NCI-H510A (cell line): ENCODE measurements at places on chromosomes 12 and 14.

DNA sequence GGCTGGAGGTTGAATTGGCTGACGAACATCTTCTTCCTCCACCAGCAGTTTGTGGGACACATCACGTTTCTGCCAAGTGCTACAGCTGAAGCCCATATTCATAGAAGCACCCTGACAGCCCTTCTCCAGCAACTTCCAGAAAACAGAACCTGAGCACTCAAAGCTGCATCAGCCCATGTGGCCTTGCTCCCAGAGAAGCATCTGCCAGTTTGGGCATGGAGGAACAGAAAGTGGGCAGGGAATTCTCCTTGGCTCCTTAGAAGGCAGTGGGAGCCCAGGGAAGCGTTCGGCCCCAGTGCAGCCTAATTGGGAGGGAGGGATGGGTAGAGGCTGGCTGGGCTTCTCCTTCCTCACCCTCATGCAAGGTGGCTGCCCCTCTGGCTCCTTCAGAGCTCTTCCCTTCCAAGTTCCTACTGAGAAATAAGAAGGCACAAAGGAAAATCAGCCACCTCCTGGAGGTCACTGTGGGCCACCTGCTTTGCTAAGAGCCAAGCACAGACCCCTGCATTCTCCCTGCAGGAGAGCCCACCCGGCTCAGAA, 4.1 kb upstream of the NGB start:
- DNase-seq, result no peak

DNA sequence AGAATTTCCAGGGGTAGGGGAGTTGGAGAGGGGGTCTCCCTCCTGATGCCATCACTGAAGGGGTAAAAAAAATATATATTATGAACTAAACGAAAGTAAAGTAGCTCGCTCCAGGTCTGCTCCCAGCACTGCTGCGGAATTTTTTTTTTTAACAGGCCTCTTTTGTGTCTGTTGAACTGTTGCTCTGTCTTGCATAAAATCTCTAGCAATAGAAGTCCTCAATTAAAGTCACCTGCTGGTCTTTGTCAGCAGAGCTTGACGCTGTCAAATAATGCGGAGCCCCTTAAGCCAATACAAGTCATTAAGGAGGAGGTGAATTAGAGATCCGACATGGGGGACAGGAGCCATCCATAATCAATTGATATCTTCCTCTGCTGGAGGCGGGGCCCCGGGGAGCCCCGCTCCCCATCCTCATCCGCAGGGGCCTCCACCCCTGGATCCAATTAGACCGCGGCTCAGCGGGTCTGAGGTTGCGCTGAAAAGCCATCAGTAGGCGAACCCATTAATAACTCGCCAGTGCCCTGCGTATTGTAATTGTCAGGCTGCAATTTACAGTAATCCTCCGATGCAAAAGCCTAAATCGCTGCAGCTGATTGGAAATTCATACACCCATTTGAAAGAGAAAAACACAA, 85.6 kb downstream of the DICER1 start:
- no peak for DNase-seq

DNA sequence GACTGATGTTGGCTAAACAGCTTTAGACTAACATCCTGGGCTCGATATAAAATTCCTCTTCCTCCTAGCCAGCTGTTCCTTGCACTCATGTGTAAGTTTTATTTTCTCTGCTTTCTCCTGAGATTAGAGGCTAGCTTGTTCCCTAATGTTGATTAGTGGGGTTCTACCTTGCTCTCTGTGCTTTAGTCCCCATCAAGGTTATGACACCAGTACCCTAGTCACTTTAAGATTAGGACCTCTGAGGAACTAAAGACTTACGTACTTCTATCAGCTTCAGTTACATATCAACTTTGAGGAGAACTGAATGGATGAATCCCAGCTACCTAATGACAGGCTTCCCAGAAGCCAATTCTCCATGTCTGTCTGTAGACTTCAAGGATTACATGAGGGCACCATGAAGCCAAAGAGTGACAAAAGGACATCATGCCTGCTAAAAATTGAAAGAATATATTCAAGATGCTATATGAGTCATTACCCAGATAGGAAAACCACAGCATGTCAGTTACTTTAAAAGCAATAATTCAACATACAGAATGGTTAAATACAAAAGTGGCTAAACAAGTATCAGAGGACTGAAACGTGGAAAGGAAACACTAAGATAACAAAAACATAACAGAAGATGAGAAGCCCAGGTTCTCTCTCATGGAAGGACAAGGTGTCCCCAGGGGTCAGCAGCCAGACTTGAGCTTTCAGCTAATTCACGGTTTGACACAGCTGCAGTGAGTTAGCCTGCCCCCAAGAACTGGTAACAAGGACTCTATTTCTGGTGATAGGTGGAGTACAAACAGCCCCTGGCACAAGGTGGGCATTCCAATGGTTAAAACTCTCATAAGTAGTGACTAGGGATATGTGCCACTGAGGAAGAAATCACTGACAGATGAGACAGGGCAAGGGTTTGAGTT, 20.4 kb downstream of the ADAM20 start:
- DNase-seq, result no peak

- DNase-seq, result no peak
Observed at GRCh38 chr12:52032446-52032803, 18.8 kb upstream of the NR4A1 start.

- DNase-seq, result no peak
Observed at GRCh38 chr12:40010899-40011774, 94.7 kb downstream of the SLC2A13 start.

DNA sequence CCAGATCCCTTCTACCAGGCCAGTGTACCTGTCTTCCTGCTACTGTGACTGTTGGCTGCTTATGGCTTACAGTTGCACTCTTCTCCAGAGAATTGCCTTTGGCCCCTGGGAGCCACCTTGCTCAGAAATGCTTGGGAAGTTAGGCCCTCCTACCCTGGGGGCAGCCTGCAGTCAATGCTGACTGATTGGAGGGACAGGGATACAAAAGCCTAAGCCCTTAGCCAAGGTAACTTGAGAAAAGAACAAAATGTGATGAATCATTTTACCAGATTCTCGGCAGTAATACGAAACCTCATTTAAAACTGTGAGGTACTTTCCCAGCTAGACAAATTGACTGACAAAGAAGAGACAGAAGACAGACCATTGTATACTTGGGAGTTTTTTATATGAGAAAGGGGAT, 47.3 kb downstream of the PTCSC3 start:
- DNase-seq, result peak; percentile 10

DNA sequence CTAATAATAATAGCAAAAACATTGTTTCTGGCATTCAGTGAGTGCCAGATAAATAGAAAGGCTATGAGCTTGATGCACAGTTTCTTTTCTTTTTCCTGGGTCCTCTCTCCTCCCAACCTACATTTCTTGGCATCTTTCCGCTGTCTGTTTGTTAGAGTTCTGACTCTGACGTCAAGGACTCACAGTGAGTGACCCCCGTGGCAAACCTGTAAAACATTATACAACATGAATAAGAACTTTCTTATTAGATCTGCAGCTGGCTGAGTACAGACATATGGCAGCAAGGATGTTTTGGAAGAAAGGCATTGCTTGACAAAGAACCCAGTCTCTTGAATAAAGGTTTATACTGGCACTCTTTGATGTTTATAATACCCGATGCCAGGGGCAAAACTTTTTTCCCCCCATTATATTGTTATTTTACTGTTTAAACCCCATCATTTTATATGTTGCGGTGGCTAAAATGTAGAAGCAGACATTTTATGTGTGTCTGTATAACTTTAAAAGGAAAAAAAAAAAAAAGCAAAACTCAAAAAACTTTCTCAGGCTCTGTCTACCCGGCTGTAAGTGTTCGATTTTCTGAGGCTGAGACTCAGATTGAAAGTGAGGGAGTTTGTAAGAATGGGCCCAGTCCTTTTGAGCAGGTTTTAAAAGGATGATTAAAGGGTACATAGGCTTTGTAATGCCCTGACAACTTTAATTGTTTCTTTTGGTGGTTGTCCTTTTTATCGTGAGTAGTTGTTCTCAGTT, 159.3 kb downstream of the PDE3A start:
- DNase-seq, result no peak

DNA sequence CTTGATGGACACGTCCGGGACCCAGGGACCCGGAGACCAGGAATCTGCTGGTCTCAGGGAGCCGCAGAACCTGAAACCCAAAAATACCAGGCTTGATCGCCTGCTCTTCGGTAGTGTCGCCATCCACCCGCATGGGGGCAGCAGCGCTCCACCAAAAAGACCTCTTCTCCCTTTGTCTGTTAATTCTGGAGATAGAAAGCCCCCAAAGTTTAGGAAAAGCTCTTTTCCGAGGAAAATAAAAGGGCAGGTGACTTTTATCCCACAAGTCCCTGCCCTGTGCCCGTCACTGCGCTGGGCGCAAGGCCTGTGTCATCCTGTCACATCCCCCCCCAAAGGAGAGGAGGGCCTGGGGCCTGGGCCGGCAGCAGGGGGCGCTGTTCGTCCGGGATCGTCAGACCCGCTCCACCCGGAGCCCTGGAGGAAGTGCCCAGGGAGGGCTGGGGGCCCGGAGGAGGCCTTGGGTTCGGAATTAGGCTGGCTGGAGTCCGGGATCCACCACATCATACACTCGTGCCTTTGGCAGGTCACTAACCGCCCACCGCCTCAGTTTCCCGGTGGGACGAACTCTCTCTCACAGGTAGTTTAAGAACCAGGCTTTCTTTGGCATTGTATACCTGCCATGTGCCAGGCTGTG, 31.9 kb downstream of the DAD1 start:
- peak; percentile 13 for DNase-seq
